ENCODE measurements at places on chromosomes 11 and 22. TPM values are rescaled to one million over a fixed set of nuclear protein-coding genes. Genes with fewer than 3 reads are reported as not detected.

GRCh38 chr11:117181586-117182550 is 3.3 kb downstream of the SIDT2 start:
- no peaks in the 10 kb centered on the region for H3K27me3 ChIP-seq
- no peak for DNase-seq
- no peak overlapping the region for H3K4me3 ChIP-seq
- H3K36me3 ChIP-seq: peaks cover 18% of the 10 kb centered on the region

DNA sequence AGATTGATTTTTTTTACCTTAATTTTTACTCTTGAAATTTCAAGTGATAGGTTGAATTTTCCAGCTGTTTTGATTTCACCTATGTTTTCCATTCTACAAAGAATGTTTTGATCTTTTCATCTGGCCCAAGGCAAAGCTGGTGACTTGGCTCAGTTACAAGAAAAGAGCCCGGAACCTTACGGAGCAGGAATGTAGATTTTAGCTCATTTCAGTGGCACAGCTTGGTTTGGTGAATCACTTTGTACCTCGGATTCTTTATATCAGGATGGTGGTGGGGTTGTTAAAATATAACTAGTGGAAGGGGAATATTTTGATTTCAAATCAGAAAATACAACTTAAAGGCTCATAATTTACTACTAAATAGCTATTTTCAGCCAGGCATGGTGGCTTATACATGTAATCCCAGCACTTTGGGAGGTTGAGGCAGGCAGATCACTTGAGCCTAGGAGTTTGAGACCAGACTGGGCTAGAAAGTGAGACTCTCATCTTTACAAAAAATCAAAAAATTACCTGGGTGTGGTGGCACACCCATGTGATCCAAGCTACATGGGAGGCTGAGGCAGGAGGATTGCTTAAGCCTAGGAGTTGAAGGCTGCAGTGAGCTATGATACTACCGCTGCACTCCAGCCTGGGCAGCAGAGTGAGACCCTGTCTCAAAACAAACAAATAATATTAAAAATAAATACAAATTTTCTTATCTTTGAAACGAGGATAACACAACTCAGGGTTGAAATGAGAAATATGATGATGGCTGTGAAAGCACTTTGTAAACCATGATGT is 9.4 kb upstream of the GRIK4 start:
- no peak for DNase-seq
- H3K27ac ChIP-seq: no peak overlapping the region
- peaks cover 24% of the 10 kb centered on the region for H3K27me3 ChIP-seq

GRCh38 chr11:83156996-83157593 is at the start of gene PCF11:
PCF11 (plus strand) TSS chr11:83157131; CDS start chr11:83157440, 309 bp downstream.
- H3K4me1 ChIP-seq: no peaks in the 10 kb centered on the region
- DNase-seq: no peak
- no peaks in the 10 kb centered on the region for H3K27me3 ChIP-seq
- peak within 1 kb of the TSS; percentile 96 for H3K4me3 ChIP-seq
- peaks cover 61% of the 10 kb centered on the region for H3K36me3 ChIP-seq

- H3K36me3 ChIP-seq: no peaks in the 10 kb centered on the region
- H3K4me3 ChIP-seq: no peak overlapping the region
- no peak for DNase-seq
- peaks cover 8% of the 10 kb centered on the region for H3K4me1 ChIP-seq
These were observed 82.8 kb upstream of the SNX19 start for GRCh38 chr11:130999086-130999485.

SHANK2 gene
- total RNA-seq: 109 TPM

- H3K27ac ChIP-seq: no peak overlapping the region
- no peaks in the 10 kb centered on the region for H3K27me3 ChIP-seq
- H3K36me3 ChIP-seq: peaks cover 9% of the 10 kb centered on the region
- no peak overlapping the region for H3K4me3 ChIP-seq
These were observed 5.2 kb downstream of the ACAD8 start for GRCh38 chr11:134258577-134258976.

DNA sequence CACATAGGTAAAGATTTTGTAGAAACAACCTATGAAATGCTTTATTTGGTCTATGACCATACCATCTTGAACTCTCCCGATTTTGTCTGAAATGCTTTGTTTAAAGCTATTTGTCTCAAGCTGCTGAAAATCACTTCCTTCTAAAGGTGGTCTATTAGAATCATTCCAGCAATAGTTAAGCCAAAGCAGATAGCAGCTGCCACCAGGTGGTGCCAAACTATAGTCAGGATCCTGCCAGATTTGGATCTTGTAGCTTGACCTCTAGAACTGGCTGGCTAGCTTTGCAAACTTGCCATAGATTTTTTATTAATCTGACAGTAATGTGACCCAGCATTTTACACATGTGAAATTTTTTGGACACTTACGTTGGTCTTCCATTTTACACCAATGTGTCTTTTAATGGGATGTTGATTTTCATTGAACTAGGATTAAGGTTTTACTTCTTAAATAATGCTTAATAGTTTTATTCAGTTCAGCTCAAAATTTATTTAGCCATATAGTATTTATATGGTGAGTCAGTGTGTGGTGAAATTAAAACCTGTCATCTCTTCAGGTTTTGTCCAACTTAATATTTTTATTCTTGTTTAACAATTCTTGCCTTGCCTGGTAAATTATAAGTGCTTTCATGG is 19.7 kb downstream of the CTR9 start:
- H3K27ac ChIP-seq: no peak overlapping the region
- DNase-seq: peak; percentile 67
- H3K27me3 ChIP-seq: no peaks in the 10 kb centered on the region
- no peaks in the 10 kb centered on the region for H3K4me1 ChIP-seq

- no peak for DNase-seq
- no peak overlapping the region for H3K27ac ChIP-seq
- H3K4me1 ChIP-seq: no peaks in the 10 kb centered on the region
- no peak overlapping the region for H3K4me3 ChIP-seq
- no peaks in the 10 kb centered on the region for H3K27me3 ChIP-seq
These were observed 18.1 kb upstream of the GNB1L start for GRCh38 chr22:19872779-19873137.

MAPK8IP2 gene
- total RNA-seq: 2.9 TPM

DNA sequence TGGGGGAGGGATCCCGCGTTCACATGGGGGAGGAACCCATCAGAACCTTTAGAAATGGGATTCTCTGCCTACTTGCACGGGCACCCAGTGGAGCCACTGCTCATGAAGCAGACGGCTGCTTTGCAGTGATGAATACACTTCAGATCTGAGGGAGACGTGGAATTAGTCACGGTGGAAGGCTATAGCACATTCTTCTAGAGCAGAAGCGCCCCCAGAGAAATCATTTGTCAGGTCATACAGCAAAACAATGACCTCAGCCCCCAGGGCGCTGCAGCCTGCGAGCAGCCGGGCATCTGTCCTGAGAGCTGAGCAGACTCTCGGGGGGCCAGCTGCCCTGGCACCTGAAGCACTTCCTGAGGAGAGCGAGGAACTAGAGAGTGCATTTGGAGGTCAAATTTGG is 12.7 kb downstream of the TP53AIP1 start:
- no peaks in the 10 kb centered on the region for H3K36me3 ChIP-seq
- peaks cover 20% of the 10 kb centered on the region for H3K4me1 ChIP-seq
- H3K27ac ChIP-seq: no peak overlapping the region
- H3K27me3 ChIP-seq: peaks cover 49% of the 10 kb centered on the region
- no peak for DNase-seq

SLC22A6 gene
- not detected for total RNA-seq
